DMS79 treated with DMSO at 0.1 percent for 48 hours (cell line): ENCODE measurements at places on chromosomes 12 and 14.

- no peak for DNase-seq
Measured at GRCh38 chr12:131930510-131930909, 1.4 kb downstream of the PUS1 start.

GRCh38 chr12:119375075-119375882, 40.8 kb downstream of the CCDC60 start:
- DNase-seq = no peak

- DNase-seq = no peak
Measured at GRCh38 chr14:32022938-32023466, 54.1 kb upstream of the ARHGAP5 start.

DNA sequence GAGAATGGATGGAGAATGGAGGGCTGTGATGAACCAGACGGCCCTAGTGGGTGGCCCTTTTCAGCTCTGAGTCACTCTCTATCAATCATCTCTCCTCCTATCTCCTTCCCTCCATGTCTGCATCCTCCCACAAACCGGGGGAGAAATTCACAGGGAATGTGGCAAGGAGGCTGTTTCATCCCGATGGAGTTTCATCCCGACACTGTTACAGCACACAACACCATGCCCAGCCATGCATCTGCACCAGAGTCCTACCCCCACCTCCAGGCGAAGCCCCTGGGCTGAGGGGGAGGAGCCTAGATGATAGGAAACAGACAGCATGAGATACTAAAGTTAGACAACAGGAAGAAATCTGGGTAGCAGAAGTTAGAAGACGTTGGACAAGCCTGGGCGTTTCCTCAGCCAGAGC, 20.8 kb downstream of the SLC8B1 start:
- DNase-seq = no peak

GRCh38 chr12:29253906-29254625, 105.0 kb downstream of the FAR2 start:
- DNase-seq = no peak

- no peak for DNase-seq
Measured at GRCh38 chr14:104659764-104660523, 29.5 kb upstream of the INF2 start.

- DNase-seq = no peak
Measured at GRCh38 chr12:123071099-123071800, 79.6 kb downstream of the PITPNM2 start.

GRCh38 chr12:25052196-25052913, 103.5 kb upstream of the BCAT1 start:
- no peak for DNase-seq

- DNase-seq = no peak
Measured at GRCh38 chr12:57803319-57803893, 15.1 kb downstream of the AVIL start.

DNA sequence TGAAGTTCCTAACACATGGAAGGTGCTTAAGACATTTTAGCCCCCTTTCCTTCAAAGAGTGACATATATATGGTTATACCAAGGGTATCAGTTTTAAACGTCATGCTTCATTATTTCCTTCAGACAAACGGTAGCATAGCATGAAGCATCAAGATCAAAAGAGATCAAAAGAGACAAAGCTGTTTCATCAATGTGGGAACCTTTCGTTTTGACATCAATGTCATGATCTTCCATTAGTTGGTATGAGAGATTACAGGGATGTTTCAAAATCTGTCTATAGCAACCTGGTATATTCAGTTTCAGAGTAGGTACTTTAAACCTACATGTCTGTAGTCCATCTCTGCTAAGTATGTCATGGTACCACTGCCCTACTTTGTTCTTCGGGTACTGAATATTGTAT, 28.3 kb downstream of the PUS7L start:
- DNase-seq = no peak

- DNase-seq = no peak
Measured at GRCh38 chr12:188910-189621, 24.9 kb downstream of the SLC6A12 start.

DNA sequence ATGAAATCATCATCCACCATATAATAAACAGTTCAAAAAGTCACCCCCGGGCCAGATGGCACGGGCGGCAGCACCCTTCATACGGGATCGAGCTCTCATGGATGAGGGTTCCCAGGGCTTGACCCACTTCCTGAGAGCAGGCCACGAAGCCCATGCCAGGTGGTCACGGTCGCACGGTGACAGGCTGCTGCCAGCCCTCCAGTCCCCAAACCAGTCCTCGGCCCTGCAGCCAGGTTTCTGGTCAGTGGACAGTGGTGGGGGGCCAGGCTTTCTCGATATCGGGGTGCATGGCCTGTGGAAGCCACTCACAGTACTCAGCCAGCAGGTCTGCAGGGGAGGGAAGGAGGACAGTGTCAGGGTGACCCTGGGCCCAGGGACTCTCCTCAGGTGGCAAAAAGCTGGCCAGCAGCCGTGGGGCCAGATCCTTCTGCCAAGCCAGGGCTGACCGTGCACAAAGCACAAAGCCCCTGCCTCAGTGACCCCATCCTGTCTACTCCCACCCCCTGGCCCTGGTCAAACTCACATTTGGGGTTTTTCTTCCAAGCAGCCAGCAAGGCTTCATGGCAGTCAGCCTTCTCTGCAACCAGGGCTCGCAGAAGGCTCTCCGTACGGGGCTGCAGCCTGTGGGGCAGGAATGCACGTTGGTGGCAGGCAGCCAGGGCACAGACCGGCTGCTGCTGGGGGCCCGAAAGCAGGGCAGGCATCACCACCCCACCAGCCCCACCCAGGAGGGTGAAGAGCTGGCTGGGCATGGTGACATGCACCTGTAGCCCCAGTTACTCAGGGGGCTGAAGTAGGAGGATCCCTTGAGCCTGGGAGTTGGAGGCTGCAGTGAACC, 33.3 kb upstream of the UBC start:
- DNase-seq = no peak

GRCh38 chr14:102403028-102403427, 40.3 kb downstream of the TECPR2 start:
- no peak for DNase-seq

GRCh38 chr12:104576980-104577580, 120.3 kb downstream of the CHST11 start:
- no peak for DNase-seq

DNA sequence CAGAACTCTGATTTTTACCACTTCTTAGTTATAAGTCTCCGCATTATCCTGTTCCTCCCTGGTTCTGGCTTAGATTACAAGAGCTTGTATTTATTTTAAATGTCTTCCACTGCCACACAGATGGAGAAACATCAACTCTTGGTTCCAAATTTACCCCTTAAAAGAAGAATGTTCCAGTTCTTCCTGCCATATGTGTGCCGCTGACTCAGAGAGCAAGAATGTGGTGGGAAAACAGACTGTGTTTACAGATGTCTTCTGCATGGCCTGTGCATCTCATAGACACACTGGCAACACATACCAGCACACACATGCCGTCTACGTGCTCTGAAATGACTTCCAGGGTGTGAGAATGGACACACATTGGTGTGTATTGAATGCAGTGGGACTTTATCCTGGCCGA, 383.0 kb downstream of the LRIG3 start:
- DNase-seq = no peak

DNA sequence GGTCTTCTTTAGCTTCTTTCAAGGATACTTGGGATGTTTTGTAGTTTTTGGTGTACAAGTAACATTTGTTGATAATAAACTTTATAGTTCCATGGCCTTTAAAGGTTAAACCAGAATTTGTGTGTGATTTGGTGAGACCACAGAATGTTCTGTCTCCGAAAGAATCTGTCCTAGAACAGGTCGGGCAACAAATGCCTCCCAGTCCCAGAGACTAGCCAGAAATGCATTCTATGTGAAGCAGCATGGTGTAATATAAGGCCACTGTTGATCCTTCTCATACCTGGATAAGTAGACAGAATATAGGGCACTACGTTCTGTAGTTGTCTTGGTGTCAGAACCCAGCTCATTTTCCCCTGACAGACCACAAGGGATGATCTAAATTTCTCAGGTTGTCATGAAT, 10.0 kb downstream of the STYK1 start:
- no peak for DNase-seq

GRCh38 chr14:57403521-57403864, 13.1 kb downstream of the NAA30 start:
- no peak for DNase-seq
